Suppressor macrophage treated with lipopolysaccharide for 4 hours (primary cell): ENCODE measurements at places on chromosomes 1 and 21.

- no peak for DNase-seq
These were observed 177.1 kb downstream of the TNR start for GRCh38 chr1:175566247-175566646.

GRCh38 chr1:244067893-244068292 lies 16.8 kb downstream of the ZBTB18 start:
- no peak for DNase-seq

DNA sequence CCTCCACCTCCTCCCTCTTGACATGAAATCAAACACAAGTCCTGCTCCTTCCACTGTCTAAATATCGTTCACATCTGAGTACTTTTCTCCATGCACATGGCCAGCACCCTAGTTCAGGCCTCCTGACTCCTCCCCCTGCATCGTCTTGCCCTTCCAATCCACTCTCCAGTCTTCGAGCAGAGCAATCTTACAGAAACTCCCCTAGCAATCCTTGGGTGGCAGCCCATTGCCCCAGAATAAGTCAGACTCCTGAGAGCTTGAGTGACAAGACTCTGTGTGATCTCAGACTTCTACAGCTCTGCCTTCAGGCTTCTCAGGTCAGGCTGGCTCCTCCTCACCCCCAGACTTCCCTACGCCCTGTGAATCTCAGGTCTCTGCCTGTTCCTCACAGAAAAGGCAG lies 5.5 kb downstream of the SH2D2A start:
- DNase-seq, result no peak

GRCh38 chr1:2633366-2633935 lies 635 bp upstream of the MMEL1 start:
- DNase-seq, result no peak

- DNase-seq, result no peak
These were observed 7.9 kb downstream of the SPSB1 start for GRCh38 chr1:9300573-9300972.

DNA sequence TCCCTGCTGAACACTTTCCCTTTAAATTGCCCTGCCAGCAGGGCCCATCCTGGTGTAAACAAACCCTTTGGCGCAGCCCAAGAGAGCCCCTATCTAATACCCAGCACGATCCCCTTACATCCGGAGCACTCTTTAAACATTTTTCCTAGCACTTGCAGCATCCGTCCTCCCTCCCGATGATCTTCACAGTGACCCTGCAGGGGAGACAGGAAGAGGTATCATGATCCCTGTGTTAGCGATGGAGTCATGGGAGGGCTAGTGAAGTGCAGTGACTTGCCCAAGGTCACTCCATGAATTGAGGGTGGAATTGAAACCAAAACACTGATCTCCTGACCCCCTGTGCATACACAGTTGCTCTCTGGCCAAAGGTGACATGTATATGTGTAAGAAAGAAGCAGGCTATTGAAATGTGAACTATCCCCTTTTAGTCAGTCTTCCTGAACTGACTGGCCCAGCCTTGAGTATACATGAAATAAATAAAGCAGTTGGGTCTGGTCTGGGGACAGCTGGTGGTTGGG lies 9.8 kb upstream of the KCNQ4 start:
- no peak for DNase-seq

GRCh38 chr1:176994931-176995596 lies 169.4 kb downstream of the ASTN1 start:
- no peak for DNase-seq

GRCh38 chr1:65421351-65422025 lies 1.0 kb downstream of the LEPR start:
- peak; percentile 80 for DNase-seq

DNA sequence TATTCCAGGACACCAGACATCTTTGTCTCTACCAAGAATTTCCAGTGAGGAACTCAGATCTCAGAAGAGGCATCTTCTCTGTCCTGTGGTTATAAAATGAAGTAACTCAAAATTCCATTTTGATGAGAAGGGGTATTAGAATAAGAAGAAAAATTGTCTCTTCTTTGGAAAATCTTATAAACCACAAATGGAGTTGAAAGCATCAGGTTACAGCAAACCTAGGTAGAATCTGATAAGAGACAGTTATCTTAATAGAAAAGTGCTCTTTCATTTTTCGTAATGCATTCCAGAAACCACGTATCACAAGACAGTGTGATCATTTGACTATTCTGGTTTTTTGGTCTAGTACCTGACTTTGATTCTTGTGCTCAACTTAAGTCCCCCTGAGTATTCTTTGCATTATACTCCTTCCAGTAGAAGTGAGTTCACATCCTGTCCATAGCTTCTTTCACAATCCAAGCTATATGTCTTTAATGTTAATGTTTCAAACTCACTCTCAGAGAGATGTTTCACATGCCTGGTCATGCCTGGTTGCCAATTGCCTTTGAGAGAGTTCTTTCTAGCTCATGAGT lies 120.9 kb upstream of the PRDX6 start:
- no peak for DNase-seq

DNA sequence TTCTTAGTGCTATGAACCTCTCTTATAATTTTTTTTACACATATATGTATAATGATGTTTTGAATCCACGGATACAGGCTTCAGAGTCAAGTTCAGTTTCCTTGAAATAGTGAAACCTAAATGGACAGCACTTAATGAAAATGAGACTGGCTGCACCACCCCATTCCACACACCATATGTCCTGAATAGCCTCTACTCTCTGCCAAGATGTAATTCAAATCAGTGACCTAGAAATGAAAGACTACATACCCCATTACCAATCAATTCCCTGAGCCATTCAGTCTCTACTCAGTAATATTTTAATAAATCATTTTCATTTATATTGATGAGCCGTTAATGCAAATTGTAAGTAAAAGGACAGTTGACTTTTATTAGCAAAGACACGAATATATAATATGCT lies 614.9 kb upstream of the TMPRSS15 start:
- no peak for DNase-seq

GRCh38 chr1:20152599-20152930 lies 13.4 kb downstream of the PLA2G2F start:
- no peak for DNase-seq

DNA sequence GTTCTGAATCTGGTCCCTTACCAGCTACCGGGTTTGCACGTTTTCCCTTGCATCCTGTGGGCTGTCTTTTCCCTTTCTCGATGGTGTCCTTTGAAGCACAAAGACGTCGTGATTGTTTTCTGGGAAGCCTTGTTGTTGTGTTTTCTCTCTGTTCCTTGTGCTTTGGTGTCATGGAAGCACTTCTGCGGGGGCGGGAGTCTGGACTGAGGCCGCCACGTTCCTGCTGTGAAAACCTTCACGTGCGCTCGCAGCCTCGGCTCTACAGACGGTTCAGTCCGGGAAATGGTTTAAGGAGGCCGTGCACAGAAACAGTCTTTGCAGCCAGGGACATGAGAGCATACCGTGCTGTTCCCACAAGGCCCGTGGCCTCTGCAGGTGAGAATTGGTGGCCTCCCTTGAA lies 68.5 kb downstream of the SKI start:
- DNase-seq, result no peak

- DNase-seq, result peak; percentile 77
These were observed 51.7 kb downstream of the SLC16A1 start for GRCh38 chr1:112904071-112904830.

DNA sequence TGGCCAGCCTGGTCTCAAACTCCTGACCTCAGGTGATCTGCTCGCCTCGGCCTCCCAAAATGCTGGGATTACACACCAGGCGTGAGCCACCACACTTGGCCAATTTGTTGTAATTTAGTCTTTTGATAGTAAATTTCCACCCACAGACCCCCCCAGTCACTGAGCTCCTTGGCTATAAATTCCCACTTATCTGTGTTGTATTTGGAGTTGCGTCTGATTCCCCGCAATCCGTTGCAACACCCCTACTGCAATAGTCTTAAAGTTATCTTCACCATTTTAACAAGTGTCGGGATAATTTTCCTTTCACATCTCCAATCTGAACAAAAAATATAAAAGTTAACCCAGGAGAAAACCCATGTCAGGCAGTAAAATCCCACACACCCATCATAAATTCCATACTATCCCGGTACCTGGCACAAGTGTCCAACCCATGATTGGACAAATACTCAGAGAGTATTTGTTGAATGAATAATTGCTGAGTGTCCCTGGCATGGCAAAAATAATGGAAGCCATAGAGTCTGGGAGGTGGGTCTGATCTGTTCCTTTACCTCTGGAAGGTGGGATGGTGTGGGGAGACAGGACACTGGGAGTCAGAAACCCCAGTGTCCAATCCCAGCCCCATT lies 9.3 kb upstream of the CNR2 start:
- DNase-seq, result no peak

DNA sequence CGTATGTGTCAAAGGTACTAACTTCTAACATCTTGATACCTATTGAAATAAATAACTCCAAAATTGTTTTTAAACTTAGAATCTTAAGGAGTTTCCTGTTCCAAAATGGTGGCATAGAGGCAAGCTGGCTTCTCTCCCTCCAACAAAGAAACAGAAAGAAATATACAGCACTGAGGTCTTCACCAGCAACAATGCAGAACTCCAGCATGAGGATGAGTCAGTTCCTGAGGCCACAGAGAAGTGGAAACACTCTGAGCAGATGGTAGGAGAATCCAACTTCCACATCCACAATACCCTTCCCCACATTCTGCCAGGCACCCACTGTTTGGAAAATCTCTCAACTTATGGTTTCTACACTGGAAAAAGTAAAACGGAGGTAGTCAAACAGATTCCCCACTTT lies 12.2 kb upstream of the PPIH start:
- peak; percentile 70 for DNase-seq

- DNase-seq, result no peak
These were observed 28.1 kb downstream of the RXRG start for GRCh38 chr1:165416876-165417275.

DNA sequence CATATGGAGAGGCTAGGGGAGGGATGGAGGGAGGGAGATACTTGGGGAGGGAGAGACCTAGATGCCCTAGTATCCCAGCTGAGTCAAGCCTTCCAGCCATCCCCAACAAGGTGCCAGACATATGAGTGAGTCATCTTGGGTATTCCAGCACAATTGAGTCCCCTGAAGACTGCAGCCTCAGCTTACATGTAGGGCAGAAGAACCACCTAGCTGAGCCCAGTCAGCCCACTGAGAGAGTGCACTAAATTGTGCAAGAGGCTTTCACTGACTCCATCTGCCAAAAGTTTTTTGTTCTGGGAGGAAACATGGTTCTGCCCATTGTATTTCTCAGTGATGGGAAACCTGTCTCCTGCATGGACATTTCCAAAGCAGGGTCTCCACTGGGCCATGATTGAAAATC lies 76.4 kb downstream of the FOXD2 start:
- DNase-seq, result no peak

DNA sequence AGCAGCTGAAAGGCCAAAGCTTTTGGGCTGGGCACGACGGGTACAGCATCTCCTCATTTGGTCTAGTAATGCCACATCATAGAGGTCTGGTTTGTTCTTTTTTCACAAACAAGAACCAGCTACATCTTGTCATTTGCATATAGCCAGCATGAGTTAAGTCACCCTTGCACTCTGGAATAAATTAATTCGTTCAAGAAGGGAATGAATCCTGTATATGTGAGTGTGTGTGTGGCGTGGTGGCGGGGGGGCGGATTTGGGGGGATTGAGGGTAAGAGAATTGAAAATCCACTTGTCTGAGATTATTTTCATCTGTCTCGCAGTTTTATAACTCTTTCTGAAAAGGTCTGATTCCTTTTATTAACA lies 380.0 kb upstream of the CAMK1G start:
- DNase-seq, result no peak

GRCh38 chr1:109090196-109091077 lies at the start of gene TMEM167B:
TMEM167B (plus strand) TSS chr1:109090764; CDS start chr1:109090873, 109 bp downstream.
- peak; percentile 95 for DNase-seq

DNA sequence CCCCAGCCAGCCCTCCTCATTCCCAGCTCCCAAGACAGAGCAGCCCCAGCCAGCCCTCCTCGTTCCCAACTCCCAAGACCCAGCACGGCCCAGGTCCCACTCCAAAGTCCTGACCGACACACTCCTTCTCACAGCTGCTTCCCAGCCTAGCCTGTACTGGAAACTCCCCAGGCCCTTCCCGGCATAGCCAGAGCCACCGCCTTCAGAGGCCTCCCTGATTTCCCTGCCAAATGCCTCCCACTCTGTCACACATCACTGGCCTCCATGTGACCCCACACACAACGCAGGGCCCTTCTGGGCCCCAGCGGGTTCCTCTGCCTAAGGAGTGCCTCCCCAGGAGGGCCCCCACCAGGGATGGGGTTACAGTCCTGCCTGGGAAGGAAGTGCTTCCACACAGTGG lies 2.8 kb downstream of the UBE2J2 start:
- no peak for DNase-seq

GRCh38 chr1:166915042-166915441 lies 39.0 kb upstream of the TADA1 start:
- no peak for DNase-seq

- no peak for DNase-seq
These were observed 12.7 kb downstream of the EPHA10 start for GRCh38 chr1:37752213-37752582.

DNA sequence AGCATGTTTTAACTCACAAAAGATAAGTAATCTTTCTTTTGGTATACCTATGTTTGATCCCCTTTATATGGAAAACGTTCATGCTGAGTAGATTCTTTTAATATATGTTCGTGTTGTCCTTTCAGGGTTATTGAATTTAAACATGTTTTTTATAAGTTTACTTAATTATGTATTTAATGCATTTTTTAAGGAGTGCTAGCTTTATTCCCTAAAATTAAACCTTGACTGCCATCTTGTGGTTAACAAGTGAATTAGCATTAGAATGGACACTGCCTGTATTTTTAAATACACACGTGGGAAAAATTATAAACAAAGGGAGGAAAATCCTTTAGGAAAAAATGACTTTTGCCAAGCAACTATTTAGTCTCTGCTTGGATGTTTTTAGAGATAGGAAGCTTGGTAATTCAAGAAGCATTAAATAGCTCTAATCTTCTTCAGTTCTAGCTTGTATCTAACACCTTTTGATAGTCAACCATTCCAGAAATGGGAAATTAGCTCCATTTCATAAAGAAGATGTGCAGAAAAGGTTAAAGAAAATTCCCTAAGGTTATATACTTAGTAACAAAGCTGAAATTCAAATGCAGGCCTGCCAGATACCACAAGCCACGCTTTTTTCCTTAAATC lies 43.0 kb downstream of the UBE2U start:
- DNase-seq, result peak; percentile 72

DNA sequence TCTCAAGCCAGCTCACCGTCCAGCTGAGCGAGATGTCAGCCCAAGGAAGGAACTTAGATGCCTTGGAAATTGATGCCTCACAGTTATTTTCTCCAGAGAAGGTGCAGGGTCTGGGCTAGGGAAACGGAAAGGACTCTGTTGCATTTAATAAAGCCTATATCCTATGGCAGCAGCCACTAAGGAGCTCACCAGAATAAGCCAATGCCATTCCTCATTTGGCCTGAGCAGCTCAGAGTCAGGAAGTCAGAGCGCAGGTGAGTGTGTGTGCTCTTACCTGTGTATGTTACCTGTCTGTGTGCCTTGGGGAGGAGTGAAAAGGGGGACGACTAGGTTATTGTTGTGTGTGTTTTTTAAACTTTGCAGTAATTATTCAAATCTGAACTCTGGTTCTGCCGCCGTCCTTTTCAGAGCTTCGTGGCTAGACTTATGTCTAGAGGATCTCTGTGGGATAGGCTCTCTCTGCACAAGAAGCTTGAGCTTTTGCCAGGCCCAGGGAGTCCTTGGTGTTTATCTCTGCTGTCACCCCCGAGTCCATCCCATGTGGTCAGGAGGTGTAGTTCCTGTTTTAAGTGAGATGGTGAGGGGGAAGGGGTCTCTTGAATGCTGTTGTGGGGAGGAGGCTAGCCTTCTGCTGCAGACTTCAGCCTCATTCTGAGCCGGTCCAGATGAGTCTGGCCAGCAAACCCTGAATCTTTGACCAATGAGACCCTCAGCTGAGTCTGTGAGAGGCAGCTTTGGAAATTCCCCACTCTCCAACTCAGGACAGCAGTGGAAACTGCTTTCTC lies 2.4 kb downstream of the TMCC2 start:
- peak; percentile 49 for DNase-seq
